Mesothelial cell of epicardium (in vitro differentiated cells): ENCODE measurements at places on chromosomes 6 and 20.

DNA sequence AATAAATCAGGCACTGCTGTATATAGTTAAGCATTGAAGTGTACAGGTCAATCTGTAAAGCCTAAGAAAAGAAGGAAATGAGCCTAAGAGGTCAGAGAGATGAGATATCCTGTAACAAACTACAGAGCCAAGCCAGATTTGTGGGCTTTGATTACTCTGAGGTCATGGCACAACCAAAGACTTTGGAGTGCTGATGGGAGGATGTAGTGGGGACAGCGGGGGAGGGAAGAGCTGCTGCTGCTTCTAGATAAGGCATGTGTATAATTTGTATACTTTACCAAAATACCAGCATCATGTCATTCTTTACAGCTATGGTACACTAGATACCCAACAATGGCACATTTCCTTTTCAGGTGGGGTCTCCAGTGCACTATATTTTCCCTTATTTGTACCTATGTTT is 102.5 kb downstream of the OGFRL1 start:
- no peak overlapping the region for H3K27ac ChIP-seq
- no peak overlapping the region for H3K4me3 ChIP-seq
- peaks cover 10% of the 10 kb centered on the region for H3K36me3 ChIP-seq
- no peak for DNase-seq

GRCh38 chr6:168858926-168859325 is 394.7 kb downstream of the THBS2 start:
- no peaks in the 10 kb centered on the region for H3K36me3 ChIP-seq
- H3K4me3 ChIP-seq, result no peak overlapping the region
- no peak overlapping the region for H3K27ac ChIP-seq
- H3K27me3 ChIP-seq, result no peaks in the 10 kb centered on the region

- peaks cover 81% of the 10 kb centered on the region for H3K27me3 ChIP-seq
- DNase-seq, result no peak
- H3K4me1 ChIP-seq, result peaks cover 6% of the 10 kb centered on the region
- H3K4me3 ChIP-seq, result no peak overlapping the region
Observed at GRCh38 chr20:20364593-20365479, 3.1 kb upstream of the INSM1 start.

- no peak overlapping the region for H3K4me3 ChIP-seq
- H3K36me3 ChIP-seq, result peaks cover 20% of the 10 kb centered on the region
- no peak for DNase-seq
- H3K27me3 ChIP-seq, result no peaks in the 10 kb centered on the region
- H3K27ac ChIP-seq, result peak overlapping the region; percentile 79
Observed at GRCh38 chr20:17959257-17959627, 9.4 kb downstream of the SNX5 start.

- no peak overlapping the region for H3K4me3 ChIP-seq
- no peak for DNase-seq
- peaks cover 4% of the 10 kb centered on the region for H3K27me3 ChIP-seq
- peaks cover 3% of the 10 kb centered on the region for H3K4me1 ChIP-seq
- no peaks in the 10 kb centered on the region for H3K36me3 ChIP-seq
- no peak overlapping the region for H3K27ac ChIP-seq
Observed at GRCh38 chr6:83615025-83615999, 93.6 kb downstream of the SNAP91 start.

- peak overlapping the region; percentile 50 for H3K4me3 ChIP-seq
- peaks cover 18% of the 10 kb centered on the region for H3K4me1 ChIP-seq
- H3K27ac ChIP-seq, result no peak overlapping the region
- H3K36me3 ChIP-seq, result no peaks in the 10 kb centered on the region
- DNase-seq, result no peak
Observed at GRCh38 chr6:28794175-28795002, 129.4 kb downstream of the TRIM27 start.

DNA sequence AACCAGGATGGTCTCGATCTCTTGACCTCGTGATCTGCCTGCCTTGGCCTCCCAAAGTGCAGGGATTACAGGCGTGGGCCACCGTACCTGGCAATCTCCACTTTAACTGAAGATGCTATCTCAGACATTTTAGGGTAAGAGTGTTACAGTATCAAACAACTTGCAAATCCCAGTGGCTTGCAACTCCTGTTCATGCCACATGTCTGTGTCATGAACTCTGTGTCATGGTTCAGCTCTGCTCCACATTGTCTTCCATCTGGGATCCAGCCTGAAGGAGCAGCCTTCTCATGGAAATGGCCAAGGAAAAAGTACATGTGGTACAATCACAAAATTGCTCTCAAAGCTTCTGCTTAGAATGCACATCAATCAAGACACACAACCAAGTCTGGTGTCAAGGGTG is 114.9 kb downstream of the MAP3K5 start:
- no peak for DNase-seq
- H3K4me3 ChIP-seq, result peak overlapping the region; percentile 8
- H3K4me1 ChIP-seq, result peaks cover 37% of the 10 kb centered on the region
- H3K36me3 ChIP-seq, result peaks cover 13% of the 10 kb centered on the region
- peak overlapping the region; percentile 94 for H3K27ac ChIP-seq

DNA sequence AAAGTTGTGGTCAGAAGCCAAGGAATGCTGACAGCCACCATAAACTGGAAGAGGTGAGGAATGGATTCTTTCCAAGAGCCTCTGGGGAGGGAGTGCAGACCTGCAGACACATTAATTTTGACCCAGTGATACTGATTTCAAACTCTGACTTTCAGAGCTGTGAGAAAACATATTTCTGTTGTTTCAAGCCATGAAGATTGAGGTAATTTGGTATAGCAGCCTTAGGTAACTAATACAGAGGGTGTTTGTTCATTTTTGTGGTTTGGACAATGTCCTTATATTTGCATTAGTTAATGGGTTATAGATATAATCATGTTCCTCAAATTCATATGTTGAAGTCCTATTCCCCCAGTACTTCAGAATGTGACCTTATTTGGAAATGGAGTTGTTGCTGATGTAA is 85.4 kb upstream of the GTSF1L start:
- DNase-seq, result no peak
- H3K4me1 ChIP-seq, result no peaks in the 10 kb centered on the region

GRCh38 chr20:55515832-55516231 is 489.5 kb downstream of the CBLN4 start:
- no peak overlapping the region for H3K4me3 ChIP-seq
- no peak for DNase-seq
- H3K4me1 ChIP-seq, result peaks cover 15% of the 10 kb centered on the region
- H3K36me3 ChIP-seq, result no peaks in the 10 kb centered on the region

- H3K4me1 ChIP-seq, result peaks cover 26% of the 10 kb centered on the region
- peaks cover 11% of the 10 kb centered on the region for H3K27me3 ChIP-seq
- H3K27ac ChIP-seq, result no peak overlapping the region
- no peaks in the 10 kb centered on the region for H3K36me3 ChIP-seq
- no peak overlapping the region for H3K4me3 ChIP-seq
Observed at GRCh38 chr6:44629636-44630035, 242.1 kb downstream of the CDC5L start.

DNA sequence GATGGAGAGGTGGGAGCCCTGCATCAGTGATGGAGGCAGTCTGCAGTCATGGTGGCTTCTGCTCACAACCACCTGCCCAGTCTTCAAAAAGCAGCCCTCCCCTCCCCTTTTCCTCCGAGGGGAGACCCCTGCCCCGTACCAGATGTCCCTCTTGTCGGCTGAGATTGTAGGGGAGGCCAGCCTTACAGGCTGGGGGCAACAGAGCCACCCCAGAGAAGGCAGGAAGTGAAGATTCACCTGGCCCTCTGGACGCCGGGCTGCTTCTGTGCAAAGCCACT is 4.5 kb downstream of the TNFRSF6B start:
- H3K27ac ChIP-seq, result no peak overlapping the region
- no peak overlapping the region for H3K4me3 ChIP-seq
- no peak for DNase-seq
- H3K27me3 ChIP-seq, result no peaks in the 10 kb centered on the region
- H3K4me1 ChIP-seq, result no peaks in the 10 kb centered on the region
- H3K36me3 ChIP-seq, result peaks cover 6% of the 10 kb centered on the region

- peak overlapping the region; percentile 75 for H3K27ac ChIP-seq
- H3K36me3 ChIP-seq, result no peaks in the 10 kb centered on the region
- DNase-seq, result no peak
- peaks cover 46% of the 10 kb centered on the region for H3K4me1 ChIP-seq
- H3K4me3 ChIP-seq, result no peak overlapping the region
Observed at GRCh38 chr20:48395816-48396546, 431.8 kb downstream of the PREX1 start.

GRCh38 chr20:6075428-6076219 is 21.8 kb upstream of the LRRN4 start:
- H3K36me3 ChIP-seq, result peaks cover 12% of the 10 kb centered on the region
- H3K4me3 ChIP-seq, result no peak overlapping the region
- DNase-seq, result no peak

GRCh38 chr20:58344741-58345140 is 35.2 kb downstream of the RAB22A start:
- H3K4me3 ChIP-seq, result no peak overlapping the region
- no peaks in the 10 kb centered on the region for H3K27me3 ChIP-seq
- peaks cover 24% of the 10 kb centered on the region for H3K36me3 ChIP-seq
- H3K4me1 ChIP-seq, result no peaks in the 10 kb centered on the region
- no peak for DNase-seq

DNA sequence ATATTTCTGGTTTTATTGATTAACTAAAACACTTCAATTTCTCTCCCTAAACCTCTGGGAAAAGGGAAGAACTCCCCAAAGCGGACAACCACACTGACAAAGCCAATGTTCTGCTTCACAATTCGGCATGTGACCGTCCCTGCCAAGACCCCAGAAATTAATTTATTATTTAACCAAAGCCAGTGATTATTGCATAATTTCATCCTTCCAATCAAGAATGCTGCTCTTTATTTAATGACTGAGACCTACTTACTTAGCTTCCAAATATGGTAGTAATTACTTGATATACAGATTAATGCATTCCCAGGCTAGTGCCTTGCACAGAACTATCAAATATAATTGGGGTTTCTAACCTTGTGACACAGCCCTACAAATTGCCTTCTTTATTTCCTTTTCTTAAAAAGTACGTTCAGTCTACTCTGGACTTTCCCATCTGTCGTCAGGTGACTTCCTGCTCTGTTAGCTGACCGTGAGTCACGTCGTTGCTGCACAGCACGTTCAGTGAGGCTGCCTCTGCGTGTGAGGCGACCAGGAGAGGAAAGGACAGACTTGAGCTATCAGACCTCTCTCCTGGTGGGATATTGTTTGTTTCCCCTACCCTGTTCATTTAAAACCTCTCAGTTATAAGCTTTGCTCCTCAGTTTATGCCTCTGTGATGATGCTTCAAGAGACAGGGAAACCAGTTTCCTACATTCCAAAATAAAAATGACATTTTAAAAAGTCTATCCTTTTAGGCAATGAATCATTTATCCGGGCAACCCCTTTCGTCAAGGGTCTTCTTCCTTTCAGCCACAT is 55.7 kb upstream of the TNFAIP3 start:
- peaks cover 25% of the 10 kb centered on the region for H3K4me1 ChIP-seq
- no peaks in the 10 kb centered on the region for H3K27me3 ChIP-seq
- H3K36me3 ChIP-seq, result no peaks in the 10 kb centered on the region
- H3K4me3 ChIP-seq, result no peak overlapping the region

DNA sequence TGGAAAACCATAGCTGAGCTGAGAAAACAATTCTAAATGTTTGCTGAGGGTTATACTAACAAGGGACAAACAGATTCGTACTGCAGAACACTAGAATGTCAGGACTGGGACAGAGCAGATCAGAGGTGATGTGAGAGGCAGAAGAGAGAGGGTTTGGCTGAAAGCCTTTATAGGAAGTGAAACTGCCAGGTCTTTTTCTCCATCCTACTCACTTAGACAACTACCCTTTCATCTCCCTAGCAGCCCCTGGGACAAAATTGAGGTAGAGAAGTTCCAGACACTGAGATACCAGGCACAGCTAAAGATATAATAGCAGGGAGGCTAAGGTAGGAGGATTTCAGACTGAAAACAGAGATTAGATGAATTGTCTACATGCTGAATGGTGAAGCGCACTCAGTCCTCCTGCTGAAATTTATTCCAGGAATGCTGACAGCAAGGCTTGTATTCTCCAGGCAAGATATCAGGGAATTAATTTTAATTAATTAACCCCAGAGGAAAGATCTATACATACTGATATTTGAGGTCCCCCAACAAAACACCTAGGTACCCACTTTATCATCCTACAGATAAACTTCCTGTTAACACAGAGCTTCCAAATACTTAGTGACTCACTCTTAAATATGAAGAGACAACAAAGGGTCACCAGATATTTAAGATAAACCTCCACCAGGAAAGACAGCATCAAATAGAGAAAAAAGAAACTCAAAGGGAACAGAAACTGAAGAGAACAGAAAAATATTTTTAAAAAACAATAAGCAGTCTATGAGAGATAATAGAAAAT is 12.6 kb upstream of the EIF2S2 start:
- H3K4me1 ChIP-seq, result peaks cover 23% of the 10 kb centered on the region
- no peaks in the 10 kb centered on the region for H3K27me3 ChIP-seq
- H3K4me3 ChIP-seq, result no peak overlapping the region
- H3K36me3 ChIP-seq, result peaks cover 3% of the 10 kb centered on the region
- no peak for DNase-seq
- H3K27ac ChIP-seq, result peak overlapping the region; percentile 62

GRCh38 chr6:63527658-63528514 is 44.4 kb upstream of the LOC128125822 start:
- H3K4me3 ChIP-seq, result no peak overlapping the region
- peaks cover 15% of the 10 kb centered on the region for H3K4me1 ChIP-seq
- no peak for DNase-seq
- no peaks in the 10 kb centered on the region for H3K27me3 ChIP-seq
- no peaks in the 10 kb centered on the region for H3K36me3 ChIP-seq

GRCh38 chr6:135183002-135183531 is 2.0 kb downstream of the MYB start:
- no peaks in the 10 kb centered on the region for H3K36me3 ChIP-seq
- H3K27ac ChIP-seq, result no peak overlapping the region
- DNase-seq, result no peak
- H3K4me3 ChIP-seq, result peak overlapping the region; percentile 72
- peaks cover 36% of the 10 kb centered on the region for H3K4me1 ChIP-seq

GRCh38 chr6:46248143-46248542 is 77.4 kb upstream of the ENPP5 start:
- no peak for DNase-seq

- peaks cover 8% of the 10 kb centered on the region for H3K4me1 ChIP-seq
- no peak overlapping the region for H3K27ac ChIP-seq
- peaks cover 22% of the 10 kb centered on the region for H3K27me3 ChIP-seq
- no peak overlapping the region for H3K4me3 ChIP-seq
- no peaks in the 10 kb centered on the region for H3K36me3 ChIP-seq
Observed at GRCh38 chr6:163860287-163861081, 446.0 kb downstream of the QKI start.

- H3K4me1 ChIP-seq, result peaks cover 40% of the 10 kb centered on the region
- no peak for DNase-seq
- peak overlapping the region; percentile 91 for H3K4me3 ChIP-seq
- H3K27me3 ChIP-seq, result no peaks in the 10 kb centered on the region
Observed at GRCh38 chr6:32974016-32974333, 5.6 kb downstream of the BRD2 start.

- no peaks in the 10 kb centered on the region for H3K27me3 ChIP-seq
- no peak overlapping the region for H3K4me3 ChIP-seq
- no peak for DNase-seq
Observed at GRCh38 chr6:18242062-18242851, 22.1 kb downstream of the DEK start.
